ENCODE measurements at places on chromosomes 1 and 21.

GRCh38 chr1:205354259-205355074 is 2.3 kb downstream of the KLHDC8A start:
- peak; percentile 24 for DNase-seq

- DNase-seq = no peak
Measured at GRCh38 chr1:17313530-17314309, 5.7 kb downstream of the PADI4 start.

GRCh38 chr1:150262388-150263320 is 5.1 kb downstream of the CA14 start:
- no peak for DNase-seq

GRCh38 chr1:170481000-170481399 is 51.0 kb upstream of the GORAB start:
- no peak for DNase-seq

DNA sequence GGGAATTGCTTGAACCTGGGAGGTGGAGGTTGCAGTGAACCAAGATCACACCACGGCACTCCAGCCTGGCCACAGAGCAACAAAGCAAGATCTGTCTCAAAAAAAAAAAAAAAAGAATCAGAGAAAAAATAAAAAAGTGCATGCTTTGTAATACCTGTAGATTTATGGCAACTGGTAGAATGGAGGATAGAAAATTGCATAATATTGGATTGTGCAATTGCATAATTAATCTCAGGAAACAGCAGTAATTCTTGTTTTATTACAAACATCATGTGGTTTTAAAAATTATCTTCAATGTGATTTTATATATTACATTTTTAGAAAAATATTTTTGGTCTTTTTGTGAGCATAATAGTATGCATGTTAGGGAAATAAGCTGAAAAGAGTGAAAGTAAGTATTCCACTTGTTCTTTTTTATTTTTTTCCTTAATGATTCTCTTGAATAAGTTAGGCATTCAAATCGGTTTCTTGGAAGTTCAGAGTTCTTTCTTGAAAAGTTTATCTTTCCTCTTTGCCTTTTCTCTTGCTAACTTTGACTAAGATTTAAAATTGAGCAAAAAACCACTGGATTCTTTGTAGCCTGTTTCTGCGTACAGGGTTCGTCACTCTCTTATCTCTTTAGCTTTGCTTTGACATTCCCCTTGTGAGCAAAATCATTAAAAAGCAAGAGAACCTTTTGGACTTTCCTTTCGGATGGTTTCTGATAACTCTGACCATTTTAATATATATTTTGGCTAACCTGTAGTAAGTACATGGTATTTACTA is 127.5 kb upstream of the ADAMTS5 start:
- no peak for DNase-seq

DNA sequence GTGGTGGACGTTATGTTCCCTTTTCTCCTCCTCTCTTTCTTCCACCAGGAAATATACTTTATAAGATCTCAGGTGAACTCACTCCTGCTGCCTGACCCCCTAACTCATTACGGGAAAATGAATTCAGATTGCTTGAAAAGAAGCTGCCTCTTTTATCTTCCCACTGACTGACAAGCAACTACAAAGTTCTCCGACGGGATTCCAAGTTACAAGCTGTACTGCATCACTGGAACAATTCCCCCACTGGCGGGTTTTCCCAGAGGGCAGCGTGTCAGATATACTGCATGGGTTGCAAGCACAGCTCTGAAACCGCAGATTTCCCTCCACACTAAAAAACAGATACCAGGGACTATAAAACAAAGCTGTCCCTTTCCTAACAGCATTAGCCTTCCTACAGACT is 390.6 kb downstream of the KCTD3 start:
- DNase-seq = no peak

- no peak for DNase-seq
Measured at GRCh38 chr1:66533804-66534740, at the start of gene SGIP1. Gene SGIP1, plus strand, starts transcription at chr1:66534153. Its CDS starts 206 bp downstream, at chr1:66534359.

- no peak for DNase-seq
Measured at GRCh38 chr1:244862354-244862698, 2.0 kb downstream of the HNRNPU start.

DNA sequence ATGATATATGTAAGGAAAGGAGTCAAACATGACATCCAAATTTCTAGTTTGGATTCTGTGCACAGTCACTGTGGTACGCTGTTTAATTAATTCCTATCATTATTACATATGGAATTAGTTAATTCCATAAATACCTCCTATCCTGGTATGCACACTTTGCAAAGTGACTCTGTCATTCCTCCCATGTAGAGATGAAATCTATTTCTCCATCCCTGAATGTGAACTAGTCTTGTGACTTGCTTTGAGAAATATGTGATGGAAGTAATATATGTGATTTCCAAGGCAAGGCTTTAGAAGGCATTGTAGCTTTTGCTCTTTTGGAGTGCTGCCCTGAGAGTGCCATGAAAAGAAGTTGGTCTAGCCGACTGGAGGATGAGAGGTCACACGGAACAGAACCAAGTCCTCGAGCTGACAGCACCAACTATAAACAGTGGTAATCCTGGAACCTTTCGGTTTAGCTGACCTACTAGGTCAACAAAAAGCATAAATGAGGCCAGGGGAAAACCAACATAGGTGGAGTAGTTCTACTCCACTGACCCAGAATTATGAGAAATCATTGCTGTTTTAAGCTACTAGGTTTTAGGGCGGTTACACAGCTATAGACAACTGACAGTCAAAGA is 1.5 kb downstream of the SELENOF start:
- DNase-seq = no peak

- DNase-seq = no peak
Measured at GRCh38 chr1:207925210-207925609, 14.3 kb upstream of the CD34 start.

- DNase-seq = no peak
Measured at GRCh38 chr1:200706111-200706814, 32.4 kb upstream of the CAMSAP2 start.

Data from T-helper 22 cell (primary cell).